Bone marrow (tissue), 2 donors: ENCODE measurements at places on chromosomes 7 and 10.

DNA sequence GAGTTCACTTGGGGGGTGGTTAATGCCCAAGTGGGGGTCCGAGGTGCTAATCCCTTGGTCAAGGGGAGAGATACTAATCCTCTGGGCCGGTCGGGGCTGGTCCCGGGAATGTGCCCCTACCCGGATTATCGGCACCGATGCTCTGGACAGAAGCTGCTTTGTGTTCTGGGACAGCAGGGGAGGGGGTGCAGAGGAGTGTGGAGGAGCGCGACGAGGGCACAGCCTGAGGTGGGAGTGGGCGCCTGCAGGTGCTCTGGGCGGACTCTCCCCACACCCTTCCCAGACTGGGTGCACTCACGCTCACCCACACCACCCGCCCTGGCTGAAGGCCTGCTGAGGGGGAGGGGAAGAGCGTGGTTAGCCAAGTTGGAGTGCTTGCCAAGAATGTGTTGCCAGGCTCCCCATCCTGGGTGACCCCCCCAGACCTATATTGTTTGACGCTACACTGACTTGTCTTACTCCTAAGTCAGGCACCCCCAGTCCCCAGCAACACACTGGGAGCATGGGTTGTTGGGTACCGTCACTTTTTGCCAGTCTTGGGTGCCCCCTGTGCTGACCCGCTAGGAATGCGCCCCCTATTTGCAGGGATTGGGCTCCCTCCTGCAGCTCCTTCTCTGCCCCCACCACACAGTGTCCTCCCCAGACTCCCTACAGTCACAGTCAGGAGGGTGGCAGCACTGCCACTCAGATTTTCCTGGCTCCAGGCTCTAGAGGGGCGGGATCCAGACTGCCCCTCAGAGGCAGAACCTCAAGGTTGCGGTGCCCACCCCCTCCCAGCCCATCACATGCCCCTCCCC, 1.2 kb downstream of the SLC4A2 start:
- no peak for DNase-seq

GRCh38 chr10:2968401-2969058, 98.8 kb upstream of the PFKP start:
- DNase-seq: no peak

DNA sequence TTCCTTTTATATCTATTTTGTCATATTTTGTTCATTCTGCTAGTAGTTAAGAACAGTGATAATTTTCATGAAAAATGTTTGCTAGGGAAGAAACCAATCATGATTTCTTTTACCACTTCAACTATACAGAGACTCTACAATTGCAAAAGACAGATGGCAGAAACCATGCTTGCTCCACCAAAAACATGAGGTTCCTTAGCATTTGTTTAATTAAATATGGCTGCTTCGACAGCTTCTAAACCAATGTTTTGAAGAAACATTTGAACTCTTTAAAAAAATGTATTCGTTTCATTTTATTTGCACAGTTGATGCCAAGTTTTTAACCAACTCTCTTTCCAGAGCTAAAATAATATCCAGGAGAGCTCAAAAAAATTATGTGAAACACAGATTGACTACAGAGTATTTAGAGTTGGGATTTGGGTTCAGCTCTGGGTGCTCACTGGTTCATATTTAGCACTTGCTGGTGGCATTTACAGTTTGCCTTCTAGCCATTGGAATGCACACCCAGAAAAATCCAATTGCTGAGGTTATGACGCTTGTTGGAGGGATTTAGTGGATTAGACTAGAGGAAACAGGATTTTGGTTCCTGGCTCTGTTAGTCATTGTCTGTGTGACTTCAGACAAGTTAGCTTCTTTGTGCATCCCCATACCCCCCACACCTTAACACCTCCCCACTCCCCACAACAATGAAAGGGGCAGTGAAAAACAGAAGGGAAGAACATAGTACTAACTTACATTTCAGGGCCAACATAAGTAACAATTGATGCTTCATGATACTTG, 35.8 kb upstream of the SDHAF3 start:
- no peak for DNase-seq

DNA sequence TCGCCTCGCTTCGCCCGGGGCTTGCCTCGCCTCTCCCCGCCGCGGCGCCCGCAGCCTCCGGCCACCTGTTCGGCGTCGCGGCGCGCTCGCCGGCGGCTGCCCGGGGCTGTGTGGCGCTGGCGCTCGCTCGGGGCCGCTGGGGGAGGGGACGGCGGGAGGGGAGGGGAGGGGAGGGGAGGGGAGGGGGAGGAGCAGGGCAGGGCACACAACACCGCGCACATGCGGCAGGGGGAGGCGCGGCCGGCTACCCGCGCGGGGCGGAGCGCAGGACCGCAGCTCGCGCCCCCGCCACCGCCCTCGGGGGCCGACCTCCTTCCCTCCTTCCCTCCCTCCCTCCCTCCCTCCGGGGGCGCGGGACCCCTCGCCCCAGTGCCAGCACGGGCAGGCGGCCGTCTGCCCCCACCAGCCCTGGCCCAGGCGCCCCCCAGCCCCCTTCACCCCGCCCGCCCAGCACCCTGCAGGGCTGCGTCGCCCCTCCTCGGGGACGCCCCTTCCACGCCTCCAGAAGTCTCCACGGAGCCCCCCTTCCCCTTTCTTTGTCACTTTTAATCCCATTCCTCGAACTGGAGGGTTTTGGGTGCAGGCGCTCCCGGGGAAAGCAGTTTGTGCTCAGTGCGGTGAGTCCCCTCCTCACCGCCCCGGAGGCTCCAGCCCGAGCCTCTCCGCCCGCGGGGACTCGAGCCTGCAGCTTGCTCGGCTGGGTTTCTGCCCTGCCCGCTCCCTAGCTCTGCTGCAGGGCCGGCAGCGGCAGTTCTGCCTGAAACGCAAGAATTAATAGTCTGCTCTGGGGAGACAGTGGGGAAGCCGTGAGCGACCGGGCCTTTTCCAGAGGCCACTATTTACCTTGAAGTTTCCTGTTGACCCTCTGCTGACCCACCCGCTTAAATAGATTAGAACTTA, at the start of gene PARD3:
TSS of gene PARD3 (minus strand) at position 112 of the 900 bp plus-strand sequence. CDS start 301 bp downstream, outside the sequence.
- DNase-seq: no peak

DNA sequence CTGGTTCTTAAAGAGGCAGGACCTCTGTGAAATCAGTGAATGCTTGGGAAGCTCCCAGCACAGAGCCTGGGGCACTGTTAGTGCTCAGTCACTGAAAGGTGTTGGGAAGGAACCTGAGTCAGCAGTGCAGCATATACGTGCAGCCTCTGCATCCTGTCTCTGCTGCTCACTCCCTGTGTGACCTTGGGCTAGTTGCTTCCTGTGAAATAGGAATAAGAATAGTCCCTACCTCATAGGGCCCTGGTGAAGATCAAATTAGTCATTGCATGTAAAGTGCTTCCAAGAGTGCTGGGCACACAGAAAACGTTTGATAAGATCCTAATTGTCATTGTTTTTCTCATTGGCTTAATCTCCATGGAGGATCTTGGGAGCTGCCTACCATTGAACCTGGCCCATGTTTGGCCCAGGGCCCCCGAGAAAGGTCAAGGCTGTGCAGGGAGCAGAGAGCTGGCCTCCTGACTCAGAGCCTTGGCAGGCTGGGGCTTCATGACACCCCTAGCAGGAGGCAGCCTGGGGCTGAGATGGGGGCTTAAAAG, 73.3 kb upstream of the COL13A1 start:
- DNase-seq: no peak

DNA sequence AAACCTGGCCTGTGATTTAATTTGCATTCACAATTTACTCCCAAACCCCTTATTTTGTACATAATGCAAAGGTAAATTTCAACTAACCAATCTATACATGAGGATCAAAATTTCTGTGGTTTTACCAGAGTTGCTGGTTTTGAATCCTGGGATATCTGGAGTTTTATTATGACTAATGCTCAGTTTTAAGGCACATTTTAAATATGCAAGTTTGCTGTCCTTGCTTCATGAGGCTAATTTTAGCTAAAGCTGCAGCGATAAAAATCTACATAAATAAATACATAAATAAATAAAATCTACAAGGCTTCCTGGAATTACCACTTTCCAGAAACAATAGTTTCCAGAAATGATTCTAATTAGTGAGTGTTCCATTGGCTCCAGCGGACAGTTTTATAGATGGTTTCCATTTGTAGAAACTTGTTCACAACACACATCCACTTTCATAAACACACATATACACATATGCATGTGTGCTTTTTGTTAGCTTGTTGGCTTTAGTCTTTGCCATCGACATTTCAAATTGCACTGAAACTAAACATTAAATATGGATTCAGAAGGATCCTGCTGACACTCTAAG, 339.5 kb upstream of the NRP1 start:
- no peak for DNase-seq

DNA sequence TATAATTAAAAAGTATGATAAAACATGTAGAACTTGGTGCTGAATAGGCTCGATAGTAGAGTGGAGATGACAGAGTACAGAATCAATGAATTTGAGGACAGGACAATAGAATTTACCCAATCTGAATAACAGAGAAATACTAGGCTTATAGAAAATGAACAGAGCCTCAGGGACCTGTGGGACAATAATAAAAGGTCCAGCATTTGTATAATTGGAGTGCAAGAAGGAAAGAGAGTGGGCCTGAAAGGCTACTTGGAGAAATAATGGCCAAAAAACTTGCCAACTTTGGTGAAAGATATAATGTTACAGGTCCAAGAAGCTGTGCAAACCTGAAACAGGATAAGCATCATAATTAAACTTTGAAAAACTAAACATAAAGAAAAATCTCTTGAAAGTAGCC, 227.3 kb downstream of the CXCL12 start:
- no peak for DNase-seq

DNA sequence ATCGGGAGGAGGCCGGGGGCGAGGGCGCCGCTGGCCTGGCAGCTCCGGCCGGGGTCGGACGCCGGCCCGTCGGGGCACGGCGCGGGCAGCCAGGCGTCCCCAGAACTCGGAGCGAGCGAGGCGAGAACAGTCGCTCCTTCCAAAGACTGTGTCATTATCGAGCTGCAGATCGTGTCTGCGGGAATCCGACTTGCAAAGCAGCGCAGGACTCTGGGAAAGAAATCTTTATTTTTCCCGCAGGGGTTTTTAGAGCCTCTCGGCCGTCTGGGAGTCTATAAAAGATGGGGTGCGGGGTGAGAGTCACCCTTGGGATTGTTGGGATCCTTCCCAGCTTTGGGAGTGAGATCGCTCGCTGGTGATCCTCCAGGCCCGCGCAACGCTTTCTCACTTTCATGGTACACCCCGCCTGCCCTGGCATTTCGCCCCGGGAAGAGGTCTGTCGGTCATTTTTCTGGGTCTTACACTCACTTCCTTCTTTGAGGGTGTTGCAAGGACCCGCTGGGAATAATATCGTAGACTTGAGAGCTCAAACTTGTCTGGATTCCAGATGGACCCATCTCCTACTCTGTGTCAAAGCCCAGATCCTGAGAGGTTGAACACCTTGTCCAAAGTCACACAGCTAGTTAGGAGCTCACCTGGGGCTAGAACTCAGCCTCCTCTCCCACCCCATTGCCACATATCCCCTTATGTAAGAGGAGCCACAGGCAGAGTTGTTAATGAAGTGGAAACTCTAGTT, 1.0 kb downstream of the UBTD1 start:
- DNase-seq: no peak

DNA sequence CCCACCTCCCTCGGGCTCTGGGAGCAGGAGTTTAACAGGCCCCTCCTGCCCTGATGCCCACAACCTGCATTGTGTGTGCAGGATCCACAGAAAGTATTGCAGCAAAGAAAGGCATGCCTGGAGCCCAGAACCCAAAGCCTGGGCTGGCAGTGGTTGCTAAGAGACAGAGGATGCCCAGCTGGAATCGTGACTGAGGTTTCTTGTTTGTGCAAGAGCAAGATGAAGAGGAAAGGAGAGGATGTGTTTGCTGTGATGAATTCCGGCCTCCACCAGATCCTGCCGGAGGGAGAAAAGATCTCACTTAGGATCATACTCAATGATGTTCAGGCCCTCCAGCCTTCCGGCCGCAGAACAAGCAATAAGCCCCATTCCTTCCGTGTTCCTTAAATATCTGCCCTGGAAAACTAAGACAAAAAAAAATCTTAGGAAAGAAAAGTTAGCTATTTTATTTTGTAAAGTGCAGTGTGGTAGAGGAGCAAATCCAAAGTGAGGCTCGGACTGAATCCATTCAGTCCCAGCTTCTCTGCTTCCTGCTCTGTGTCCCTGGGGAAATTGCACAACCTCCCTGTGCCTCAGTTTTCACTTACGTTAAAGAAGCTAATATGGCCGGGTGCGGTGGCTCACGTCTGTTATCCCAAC, 57.1 kb downstream of the SLIT1 start:
- DNase-seq: no peak

DNA sequence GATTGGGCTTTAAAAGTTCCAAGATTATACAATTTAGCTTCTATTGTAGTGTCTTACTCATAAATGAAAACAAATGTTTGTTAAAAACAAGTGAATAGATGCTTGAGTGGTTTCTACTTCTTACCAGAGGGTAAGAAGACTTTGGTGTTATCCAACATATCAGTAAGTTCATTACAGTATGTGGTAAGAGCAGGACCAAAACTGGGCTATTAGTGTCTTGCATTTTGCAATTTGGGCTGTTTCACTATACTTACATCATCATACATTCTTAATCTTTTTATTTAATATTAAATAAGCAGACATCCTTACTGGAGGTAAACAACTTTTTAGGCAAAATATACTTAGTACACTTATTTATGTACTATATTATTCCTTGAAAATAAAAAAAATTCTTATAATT, 248.4 kb upstream of the HGF start:
- no peak for DNase-seq

- DNase-seq: no peak
These were observed 327.2 kb upstream of the BMPER start for GRCh38 chr7:33578166-33578565.

GRCh38 chr10:60650378-60650800, 127.9 kb upstream of the CDK1 start:
- no peak for DNase-seq

- DNase-seq: no peak
These were observed 7.3 kb downstream of the AASS start for GRCh38 chr7:122136639-122137245.

DNA sequence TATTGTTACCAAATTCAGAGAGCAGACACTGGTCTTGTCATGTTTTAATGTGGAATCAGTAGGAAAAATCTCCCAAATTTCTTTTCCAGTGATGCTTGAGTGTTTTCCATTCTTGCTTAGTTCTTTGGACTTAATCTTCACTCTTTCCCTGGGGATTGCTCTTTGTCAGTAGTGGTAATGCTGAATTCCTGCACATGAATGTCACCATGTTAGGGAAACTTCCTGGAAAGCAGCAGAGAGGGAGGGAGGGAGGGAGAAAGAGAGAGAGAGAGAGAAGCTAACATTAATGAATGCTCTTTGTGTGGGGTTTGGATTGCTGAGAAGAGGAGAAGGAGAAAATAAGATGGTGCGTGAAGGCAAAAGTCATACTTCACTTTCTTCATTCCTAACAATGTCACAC, 295.3 kb upstream of the COBL start:
- DNase-seq: no peak
